AG20443 (cell line): ENCODE measurements at places on chromosomes 13 and 19.
A peak's percentile ranks its signal among the peaks of the same experiment; 100 is the strongest.

DNA sequence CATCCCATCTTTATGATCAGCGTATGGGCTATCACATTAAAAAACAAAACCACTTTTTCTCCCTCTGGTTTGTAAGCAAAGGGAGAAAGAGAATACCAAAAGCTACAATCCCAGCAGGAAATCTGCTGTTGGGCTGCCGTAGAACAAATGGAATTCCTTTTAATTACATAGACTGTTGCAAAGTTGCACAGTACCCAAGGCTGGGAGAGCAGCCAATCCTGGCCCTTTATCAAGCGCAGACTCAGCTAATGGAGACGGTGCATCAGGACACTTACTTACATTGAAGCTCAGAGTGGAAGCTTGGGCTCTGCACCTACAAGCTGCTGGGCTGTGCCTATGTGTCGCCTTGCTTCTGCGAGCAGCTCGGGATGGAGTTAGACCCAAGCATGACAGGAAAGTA, 15.2 kb downstream of the CCNA1 start:
- DNase-seq: no peak

- DNase-seq: no peak
Measured at GRCh38 chr19:39810424-39810823, 23.5 kb downstream of the DYRK1B start.

- no peak for DNase-seq
Measured at GRCh38 chr13:83211301-83211700, 671.0 kb downstream of the SLITRK1 start.

GRCh38 chr19:18650021-18650390, 13.2 kb downstream of the KLHL26 start:
- DNase-seq: peak; percentile 68

DNA sequence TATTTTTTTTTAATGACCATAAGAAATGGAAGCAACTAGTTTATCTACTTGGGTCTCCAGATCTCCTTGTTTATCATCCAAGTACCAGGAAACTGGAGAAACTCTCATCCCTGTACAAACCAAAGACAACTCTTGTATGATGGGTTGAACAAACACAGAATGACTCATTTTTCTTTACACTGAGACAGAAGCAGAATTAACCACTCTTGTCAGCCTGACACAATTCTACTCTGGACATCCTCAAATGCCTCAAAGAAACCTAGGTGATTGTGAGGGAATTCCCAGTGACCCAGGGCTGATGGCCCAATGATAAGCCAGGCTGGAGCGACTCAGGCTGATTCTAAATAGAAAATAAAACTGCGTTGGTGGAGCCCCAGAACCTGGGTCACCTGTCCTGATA, 151.5 kb downstream of the ZNF737 start:
- no peak for DNase-seq

GRCh38 chr19:9566729-9567128, 17.6 kb downstream of the ZNF121 start:
- no peak for DNase-seq

DNA sequence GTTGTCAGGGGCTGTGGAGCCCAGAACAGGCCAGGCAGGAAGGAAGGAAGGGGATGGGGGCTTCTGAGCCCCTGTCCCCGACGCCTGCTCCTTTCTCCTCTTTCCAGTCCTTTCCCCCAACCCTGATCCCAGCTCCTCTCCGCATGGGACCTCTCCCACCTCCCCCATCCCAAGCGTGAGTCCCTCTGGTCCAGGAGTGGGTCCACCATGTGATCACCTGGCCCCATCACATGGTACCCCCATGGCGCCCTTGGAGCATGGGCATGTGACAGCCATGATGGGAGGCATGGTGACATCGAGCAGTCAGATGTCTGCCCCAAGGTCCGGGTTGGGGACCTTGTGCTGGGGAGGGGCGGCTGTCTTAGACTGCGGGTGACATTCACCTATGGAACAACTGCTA, 9.2 kb downstream of the RYR1 start:
- no peak for DNase-seq

- no peak for DNase-seq
Measured at GRCh38 chr13:19266979-19267378, 85.4 kb upstream of the TUBA3C start.

GRCh38 chr13:47455626-47456025, 545.4 kb downstream of the SUCLA2 start:
- DNase-seq: no peak

- peak; percentile 21 for DNase-seq
Measured at GRCh38 chr13:25253702-25254101, 33.6 kb downstream of the MTMR6 start.

DNA sequence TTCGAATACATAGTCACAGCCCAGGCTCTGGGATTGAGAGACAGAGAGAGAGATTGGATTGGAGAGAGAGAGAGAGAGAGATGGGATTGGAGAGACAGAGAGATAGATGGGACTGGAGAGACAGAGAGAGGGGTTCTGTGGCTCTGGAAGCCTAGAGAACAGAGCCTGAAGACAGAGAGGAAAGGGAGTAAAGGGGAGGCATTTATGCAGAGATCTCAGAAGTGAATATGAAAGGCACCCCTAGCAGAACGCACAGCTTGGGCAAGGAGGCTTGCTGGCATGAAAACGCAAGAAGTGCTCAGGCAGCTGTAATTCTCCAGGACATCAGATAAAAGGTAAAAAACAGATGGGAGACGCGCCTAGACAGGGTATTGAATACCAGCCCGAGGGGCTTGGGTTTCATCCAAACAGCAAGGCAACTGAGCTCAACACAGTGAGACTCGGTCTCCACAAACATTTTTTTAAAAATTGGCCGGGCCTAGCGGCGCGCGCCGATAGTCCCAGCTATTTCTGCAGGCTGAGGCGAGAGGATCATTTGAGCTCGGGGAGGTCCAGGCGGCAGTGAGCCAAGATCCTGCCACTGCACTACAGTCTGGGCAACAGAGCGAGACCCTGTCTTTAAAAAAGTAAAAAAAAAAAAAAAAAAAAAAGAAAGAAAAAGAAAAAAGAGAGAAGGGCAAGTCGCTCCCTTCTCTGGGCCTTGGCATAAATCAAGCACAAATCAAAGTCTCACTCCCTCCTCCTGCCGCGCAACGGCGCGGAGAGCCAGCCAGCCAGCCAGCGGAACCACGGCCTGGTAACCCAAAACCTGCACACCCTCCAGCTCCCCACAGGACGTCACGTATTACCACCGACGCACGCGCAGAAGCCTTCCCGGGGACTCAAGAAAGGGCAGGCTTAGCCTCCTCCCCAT, 774 bp upstream of the PPP2R1A start:
- DNase-seq: peak; percentile 97

DNA sequence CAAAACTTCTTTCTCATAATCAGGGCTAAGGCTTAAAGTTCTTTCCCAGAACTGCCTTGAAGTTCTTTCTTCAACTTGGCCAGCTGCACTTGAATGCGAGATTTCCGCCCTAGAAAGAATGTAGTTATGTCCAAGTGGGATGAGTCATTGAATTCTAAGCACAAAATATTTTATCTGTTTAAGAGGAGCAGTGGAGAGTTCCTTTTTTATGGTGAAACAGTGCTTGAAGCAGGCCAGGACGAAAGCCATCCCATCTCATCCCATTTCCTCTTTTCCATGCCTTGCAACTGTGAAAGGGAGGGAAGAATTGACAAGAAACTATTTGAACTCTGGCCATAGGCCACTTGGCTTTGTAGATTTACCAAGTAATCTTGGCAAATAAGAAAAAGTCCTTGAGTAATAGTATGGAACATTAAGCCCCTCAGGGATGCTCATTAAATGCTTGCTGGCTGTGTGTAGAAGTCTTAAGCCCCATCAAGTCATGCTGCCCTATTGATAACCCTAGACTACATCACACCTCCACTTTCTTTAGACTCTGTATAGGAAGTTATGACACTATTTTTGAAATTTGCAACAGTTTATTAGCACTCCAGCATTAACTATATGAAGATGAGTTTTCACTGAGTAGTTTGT, 174.5 kb downstream of the KCTD12 start:
- peak; percentile 79 for DNase-seq

GRCh38 chr13:62292714-62293480, 877.2 kb upstream of the PCDH20 start:
- DNase-seq: no peak

DNA sequence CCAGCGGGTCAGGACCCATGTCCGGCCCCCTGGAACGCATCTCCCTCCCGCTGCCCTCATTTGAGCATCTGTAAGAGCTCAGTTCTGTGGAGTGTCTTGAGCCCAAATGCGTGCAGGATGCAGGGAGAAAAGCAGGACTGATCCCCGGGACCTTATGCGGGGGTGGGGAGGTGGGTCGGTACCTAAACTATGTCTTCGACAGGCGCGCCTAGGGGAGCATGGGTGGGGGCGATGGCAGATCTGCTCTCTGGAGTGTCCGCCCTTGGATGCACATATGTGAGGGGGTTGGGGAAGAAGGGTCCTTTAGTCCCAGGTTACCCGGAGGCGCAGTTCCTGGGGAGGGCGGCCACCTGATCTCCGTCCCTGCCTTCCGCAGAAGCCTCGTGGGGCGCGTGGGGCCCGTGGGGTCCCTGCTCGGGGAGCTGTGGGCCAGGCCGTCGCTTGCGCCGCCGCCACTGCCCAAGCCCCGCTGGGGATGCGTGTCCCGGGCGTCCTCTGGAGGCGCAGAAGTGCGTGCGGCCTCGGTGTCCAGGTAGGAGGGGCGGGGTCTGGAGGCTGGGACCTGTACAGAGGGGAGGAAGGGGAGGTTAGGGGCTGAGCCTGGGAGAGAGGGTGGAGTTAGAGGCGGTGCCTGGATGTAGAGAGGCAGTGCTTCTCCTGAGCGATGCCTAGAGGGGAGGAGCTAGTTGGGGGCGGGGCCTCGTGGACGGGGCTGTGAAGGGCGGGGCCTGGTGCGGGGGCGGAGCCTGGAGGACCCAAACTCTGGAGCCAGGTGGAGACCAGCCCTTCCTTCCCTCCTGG, 2.9 kb downstream of the CILP2 start:
- peak; percentile 81 for DNase-seq

DNA sequence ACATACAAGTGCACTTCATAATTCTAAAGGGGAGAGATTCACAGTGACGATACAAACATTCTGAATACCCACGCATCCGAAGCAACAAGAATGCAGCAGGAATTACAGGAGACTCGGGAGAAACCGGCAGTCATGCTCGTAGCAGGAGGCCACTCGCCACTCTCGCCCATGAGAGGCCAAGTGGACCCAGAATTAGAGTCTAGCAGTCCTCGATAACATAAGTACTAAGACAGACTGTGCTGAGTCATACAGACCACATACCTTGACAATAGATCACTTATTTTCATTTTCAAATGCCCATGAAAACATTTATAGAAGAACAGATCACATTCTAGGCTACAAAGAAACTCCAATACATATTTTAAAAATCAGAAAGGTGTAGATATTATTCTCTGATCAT, 299.1 kb upstream of the TSHZ3 start:
- DNase-seq: no peak

- DNase-seq: no peak
Measured at GRCh38 chr13:29562786-29563438, 32.6 kb downstream of the SLC7A1 start.

DNA sequence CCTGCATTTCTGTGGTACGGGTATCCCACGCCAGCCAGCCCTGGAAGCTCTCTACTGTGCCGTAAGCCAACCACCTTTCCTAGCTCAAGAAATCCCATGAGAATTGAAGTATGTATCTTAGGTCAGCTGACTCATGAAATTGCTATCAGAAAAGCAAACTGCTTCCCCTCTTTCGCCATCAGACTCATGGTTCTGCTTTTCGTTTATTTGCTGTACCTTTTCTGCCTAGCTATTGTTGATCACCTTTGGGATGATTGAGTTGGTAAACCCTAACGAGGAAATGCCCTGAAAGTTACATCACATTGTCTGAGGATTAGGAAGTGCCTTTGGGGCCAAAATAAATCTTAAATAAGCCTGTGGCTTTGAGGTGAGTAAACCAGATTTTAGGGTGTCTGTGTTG, at the start of gene ADGRE3:
Gene ADGRE3 (minus strand): TSS at position 81 of the 400 bp plus-strand sequence. CDS start 74 bp downstream, at position 7.
- DNase-seq: no peak

DNA sequence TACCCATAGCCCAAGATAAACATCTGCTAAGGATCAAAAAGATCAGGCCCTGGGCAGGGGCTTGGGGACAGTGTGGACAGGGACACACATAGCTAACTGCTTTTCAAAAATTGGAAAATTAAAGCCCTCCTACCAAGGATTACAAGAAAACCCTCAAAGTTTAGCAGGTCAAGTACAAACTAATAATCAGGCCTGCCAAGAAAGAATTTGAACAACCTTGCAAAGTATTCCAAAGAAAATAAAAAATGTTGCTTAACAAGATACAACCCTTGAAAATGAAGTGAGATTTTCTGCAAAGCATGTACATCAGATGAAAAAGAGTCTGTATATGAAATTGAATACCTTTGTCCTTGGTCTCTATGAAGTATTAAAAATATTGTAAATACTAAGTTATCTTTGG, 67.3 kb downstream of the KLF12 start:
- no peak for DNase-seq

GRCh38 chr19:10701955-10702525, 801 bp downstream of the QTRT1 start:
- DNase-seq: no peak

DNA sequence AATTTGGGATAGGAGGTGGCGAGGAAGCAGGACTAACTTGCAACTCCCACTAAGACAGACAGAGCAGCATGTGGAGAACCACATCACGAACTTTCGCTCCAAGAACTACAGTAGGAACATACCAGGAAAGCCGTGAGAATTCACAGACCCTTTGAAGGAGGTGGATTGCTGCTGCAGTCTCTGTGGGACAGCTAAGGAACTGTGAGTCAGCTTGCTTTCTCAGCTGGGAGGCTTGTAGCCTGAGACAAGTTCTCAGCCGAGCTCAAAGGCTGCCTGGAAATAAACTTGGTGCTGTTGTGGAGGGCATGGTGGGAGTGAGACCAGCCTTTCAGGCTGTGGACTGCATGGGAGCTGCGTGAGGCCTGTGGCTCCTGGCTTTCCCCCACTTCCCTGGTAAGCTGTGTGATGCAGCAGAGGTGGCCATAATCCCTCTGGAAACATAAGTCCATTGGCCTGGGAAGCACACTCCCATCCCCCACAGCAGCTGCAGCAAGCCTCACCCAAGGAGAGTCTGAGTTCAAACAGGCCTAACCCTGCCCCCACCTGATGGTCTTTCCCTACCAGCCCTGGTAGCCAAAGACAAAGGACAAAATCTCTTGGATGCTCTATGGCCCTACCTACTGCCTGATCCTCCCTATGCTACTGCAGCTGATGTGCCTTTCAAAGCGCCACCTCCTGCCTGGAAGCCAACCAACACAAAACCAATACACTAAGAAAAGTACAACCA, 441.1 kb upstream of the HTR2A start:
- peak; percentile 50 for DNase-seq

GRCh38 chr19:19207637-19208572, 3.9 kb upstream of the NCAN start:
- DNase-seq: no peak

- no peak for DNase-seq
Measured at GRCh38 chr19:48020686-48021085, 23.2 kb downstream of the CABP5 start.
